Astrocyte of the spinal cord (primary cell): ENCODE measurements at places on chromosomes 12 and 14.
A peak's percentile ranks its signal among the peaks of the same experiment; 100 is the strongest.

DNA sequence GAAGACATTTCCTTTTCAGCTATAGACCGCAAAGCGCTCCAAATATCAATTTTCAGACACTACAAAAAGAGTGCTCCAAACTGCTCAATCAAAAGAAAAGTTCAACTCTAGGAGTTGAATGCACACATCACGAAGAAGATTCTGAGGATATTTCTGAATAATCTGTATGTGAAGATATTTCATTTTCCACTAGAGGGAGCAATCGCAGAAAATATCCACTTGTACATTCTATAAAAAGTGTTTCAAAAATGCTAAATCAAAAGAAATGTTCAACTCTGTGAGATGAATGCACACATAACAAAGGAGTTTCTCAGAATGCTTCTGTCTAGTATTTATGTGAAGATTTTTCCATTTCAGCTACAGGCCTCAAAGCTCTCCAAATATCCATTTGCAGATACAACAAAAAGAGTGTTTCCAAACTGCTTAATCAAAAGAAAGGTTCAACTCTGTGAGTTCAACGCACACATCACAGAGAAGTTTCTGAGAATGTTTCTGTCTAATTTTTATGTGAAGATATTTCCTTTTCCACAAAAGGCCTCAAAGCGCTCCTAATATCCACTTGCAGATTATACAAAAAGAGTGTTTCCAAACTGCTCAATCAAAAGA, 643.8 kb upstream of the ALG10B start:
- no peak for DNase-seq

- no peak for DNase-seq
Measured at GRCh38 chr14:75018694-75019093, 16.0 kb downstream of the EIF2B2 start.

GRCh38 chr12:132239796-132240668, 89.4 kb downstream of the GALNT9 start:
- no peak for DNase-seq

DNA sequence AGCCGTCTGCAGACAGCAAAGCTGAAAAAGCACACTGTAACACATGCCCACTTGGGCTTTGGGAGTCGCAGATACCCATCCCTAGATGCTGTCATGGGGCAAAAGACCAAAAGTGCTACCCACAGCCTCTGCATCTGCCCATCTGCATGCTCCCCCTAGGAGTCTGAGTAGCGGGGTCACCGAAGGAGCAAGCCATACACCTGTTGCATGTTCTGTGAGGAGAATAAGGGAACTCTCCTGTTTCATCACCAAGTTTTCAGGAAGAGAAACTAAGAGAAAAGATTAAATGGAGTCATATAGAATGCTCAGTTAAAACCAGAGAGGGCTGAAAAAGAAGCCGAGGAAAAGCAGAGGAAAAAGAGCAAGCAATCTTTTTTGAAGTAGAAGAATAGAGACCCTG, 13.7 kb upstream of the ST8SIA1 start:
- DNase-seq = no peak

DNA sequence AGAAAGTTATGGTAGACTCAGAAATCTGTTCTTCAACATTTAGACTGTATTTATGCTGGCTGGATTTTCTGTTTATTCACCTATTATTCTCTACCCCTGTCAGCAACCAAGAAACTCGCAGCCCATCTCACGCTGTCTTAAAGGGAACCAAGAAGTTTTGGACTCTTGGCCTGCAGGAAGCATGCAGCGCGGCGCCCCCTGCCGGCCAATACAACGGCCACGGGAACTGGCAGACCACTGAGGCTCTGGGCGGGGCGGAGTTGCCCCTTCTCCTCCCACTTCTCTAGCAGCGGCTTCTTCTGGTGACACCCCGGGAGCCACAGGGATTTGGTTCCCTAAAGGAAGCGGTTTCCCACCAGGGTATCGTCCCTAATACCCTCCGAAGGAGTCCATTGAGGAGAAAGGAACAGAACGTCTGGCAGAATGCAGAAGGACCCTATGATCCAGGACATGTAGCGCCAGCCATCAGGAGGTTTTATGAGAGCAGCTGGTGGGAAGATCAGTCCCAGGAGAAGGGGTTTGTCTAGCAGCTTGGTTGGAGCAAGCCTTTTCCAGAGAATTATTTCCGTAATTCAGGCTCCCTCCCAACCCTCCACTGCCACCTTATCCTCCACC, 21.0 kb upstream of the RNASE2 start:
- no peak for DNase-seq

DNA sequence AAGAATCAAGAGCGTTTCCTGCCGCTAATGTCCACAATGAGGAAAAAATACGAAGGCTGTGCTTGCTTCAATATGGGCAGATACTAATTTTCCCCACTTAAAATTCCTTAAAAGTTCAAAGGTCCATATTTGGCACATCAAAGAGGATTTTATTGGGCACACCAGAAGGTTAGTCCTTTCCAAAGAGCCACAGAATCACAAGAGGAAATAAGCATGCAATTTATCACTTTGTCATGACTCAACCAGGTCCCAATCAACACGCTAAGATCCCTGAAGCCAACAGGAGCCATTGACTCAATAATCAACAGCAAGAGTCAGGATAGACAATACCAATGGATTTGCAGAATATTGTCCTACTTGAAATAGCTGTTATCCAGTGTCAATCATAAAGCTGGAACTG, 80.6 kb downstream of the MAP1LC3B2 start:
- no peak for DNase-seq

DNA sequence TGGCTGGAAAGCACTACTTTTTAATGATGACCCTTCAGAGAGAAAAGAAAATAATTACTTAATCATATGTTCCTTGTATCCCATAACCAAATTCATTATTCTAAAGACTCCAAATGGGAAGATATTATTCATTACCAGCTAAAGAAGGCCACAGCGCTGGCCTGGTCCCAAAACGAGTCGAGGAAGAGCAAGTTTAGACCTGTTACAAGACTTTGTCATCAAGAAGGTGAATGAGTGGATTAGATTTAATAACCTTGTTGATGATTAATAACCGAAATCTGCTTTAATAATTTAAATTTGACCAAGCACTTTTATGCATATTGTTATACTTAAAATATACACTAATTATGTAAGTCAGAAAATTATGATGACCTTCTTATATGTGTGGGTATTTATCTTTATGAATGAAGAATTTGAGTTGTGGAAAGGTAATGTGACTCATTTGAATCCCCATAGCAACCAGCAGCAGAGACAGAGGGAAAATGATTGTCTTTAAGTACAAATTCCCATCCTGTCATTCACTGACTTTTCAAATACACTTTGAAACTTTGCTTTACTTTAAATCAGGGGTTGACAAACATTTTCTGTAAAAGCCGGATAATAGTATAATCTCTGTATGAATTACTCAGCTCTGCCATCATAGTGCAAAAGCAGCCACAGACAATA, 200.3 kb upstream of the NPAS3 start:
- no peak for DNase-seq

DNA sequence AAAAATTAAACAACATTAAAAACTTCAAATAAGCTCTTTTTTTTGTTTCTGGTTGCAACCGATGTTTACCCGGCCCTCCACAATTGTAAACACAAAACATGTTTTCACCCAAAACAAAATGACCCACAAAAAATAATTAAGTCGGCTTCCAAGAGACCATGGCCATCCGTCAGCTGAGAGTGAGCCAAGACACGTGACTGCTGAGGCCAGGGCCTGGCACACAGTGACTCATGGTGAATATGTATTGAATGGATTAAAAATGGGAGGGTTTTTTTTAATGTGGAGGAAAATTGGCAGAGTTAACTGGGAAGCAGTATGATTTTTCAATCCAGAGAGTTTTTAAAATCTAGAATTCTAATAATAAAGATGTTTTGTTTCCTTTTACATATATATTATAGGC, 13.8 kb upstream of the CPNE8 start:
- DNase-seq = peak; percentile 24

DNA sequence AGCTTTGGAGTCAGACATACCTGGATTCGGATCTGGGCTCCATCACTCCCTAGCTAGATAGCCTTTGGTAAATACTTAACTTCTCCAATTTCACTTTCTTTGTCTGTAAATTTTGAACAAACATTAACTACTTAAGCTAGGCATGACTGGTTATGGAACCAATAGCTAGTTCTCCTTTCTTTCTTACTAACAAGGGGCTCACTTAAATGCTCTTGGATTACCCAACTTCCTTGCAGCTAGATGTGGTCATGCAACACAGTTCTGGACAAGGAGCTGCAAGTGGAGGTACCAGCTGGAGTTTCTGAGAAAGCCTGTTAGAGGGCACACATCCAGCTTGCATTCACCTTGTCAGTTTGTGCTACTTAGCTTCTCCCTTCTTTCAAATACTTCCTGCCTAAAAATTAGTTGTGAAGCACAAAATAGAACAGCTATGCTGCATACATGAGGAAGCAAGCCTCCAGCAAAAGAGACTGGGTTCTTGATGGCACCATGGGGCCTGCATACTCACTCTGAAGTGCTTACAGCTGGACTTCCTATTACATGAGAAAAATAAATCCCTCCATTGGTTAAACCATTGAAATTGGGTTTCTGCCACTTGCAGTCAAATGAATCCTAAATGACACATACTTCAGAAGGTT, 210.1 kb upstream of the EEA1 start:
- DNase-seq = no peak

DNA sequence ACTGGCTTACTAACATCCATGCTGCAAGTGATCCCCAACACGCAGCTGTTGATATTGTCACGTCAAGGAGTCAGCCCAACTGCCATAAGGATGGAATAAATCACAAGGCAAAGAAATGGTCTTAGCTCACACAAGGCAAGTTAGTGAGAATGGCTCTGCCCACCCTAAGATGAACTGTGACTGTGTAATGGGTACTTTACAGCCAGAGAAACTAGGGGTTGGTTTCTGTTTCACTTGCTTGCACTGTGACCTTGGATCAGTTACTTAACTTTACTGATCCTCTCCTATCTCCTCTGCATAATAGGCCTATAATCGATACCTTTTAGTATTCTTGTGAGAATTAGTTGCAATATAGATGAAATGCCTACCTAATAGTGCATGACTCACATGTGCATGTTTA, 52.2 kb upstream of the ANO2 start:
- DNase-seq = no peak

DNA sequence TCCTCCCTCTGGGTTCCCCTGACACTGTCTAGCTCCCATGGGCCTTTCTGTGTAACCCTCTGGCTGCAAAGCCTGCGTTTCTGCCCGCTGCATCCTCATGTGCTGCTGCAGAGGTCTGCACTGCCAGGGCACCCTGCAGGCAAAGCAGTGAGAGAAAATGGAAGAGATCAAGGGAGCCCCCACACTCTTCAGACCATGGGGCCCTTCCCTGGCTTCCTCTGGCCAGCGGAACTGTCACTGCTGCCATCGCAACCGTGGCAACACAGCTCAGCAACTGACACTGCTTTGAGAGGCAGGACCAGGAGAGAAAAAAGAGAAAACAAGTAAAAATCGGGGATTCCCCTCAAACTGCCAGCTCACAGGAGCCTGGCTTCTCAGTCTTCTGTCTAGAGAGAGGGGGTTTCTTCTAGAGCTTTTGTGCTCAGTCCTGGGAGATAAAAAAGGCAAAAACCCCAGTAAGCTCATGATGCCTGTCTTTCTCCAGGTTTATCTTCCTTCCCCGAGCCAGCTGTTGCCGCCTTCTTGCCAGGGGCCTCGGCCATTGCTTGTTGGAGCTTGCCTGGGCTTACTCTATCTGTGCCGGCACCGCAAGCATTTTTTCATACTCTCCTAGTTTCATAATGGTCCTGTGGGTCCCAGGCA, 38.9 kb downstream of the C14orf132 start:
- no peak for DNase-seq

- peak; percentile 93 for DNase-seq
Measured at GRCh38 chr14:23829736-23830471, 123.7 kb upstream of the DHRS4 start.

- DNase-seq = no peak
Measured at GRCh38 chr14:90449411-90449810, 52.6 kb downstream of the CALM1 start.

DNA sequence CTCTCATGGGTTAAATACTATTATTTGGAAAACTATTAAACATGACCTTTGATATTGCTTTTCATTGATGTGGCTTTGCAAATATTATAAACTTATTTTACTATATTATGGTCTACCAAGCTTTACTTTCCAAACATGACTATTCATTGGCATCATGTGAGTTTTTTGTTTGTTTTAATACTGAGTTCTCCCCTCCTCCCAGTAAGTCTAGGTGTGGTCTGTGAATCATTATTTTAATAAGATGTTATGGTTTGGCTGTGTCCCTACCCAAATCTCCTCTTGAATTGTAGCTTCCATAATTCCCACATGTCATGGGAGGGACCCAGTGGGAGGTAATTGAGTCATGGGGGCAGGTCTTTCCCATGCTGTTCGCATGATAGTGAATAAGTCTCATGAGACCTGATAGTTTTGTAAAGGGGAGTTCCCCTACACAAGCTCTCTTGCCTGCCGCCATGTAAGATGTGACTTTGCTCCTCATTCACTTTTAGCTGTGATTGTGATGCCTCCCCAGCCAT, 80.0 kb downstream of the BORCS5 start:
- peak; percentile 24 for DNase-seq

DNA sequence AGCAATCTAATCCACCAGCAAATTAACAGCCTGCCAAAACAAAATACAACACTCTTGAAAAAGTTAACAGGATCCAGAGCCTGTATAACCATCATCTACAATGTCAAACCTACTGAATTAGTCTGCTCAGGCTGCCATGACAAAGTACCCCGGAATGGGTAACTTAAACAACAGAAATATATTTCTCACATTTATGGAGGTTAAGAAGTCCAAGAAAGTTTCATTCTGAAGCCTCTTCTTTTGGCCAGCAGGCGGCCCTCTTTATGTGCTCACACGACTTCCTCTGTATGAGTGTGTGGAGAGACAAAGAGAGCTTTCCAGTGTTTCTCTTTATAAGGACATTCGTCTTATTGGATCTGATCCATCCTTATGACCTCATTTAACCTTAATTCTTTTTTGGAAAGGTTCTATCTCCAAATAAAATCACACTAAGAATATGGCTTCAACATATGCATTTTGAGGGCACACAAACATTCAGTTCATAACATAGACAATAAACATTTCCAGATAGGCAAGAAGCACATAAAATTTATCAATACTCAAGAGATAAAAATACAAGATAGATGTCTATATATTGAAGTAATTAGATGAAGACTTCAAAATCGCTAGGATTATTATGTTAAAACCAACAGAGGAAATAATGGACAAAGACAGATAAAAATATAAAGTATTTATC, 5.9 kb upstream of the RERG start:
- DNase-seq = peak; percentile 65

DNA sequence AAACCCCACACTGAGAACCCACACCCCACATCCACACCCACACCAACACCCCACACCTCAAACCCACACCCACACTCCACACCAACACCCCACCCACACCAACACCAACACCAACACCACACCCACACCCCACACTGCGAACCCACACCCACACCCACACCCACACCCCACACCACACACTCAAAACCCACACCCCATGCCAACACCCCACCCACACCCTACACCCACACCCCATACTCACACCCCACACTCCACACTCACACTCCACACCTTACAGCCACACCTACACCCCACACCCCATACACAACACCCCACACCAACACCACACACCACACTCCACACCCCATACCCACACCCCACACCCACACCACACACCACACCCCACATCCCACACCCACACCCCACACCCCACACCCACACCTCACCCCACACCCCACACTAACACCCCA, 38.0 kb downstream of the TMEM120B start:
- no peak for DNase-seq

GRCh38 chr12:15050659-15051058, 77.8 kb downstream of the PDE6H start:
- peak; percentile 25 for DNase-seq
